Right hindlimb (tissue), 1 donor: ENCODE measurements at places on chromosomes 11 and 22.

DNA sequence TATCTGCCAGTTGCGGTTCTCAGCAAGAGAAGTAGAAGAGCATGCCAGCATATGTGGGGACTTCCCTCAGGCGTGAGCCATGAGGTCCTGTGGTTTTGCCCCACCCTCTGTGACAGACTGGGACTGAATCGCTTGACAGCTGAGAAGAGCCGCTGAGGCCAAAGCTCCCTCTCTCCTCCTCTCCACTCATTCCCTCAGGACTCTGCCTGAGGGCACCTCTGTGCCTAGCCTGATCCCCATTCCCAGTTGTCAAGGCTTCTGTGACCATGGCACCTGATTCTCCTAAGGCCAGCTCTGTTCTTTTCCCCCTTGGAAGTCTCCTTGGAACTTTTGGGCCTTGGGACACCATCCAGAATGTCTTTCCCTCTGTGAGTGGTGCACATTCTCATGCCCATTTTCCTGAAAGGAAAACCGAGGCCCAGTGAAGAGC is 27.0 kb downstream of the ART5 start:
- DNase-seq: no peak

GRCh38 chr22:48057116-48057835 is 1294.8 kb downstream of the TBC1D22A start:
- no peak for DNase-seq

GRCh38 chr22:19176732-19177131 is 1.8 kb downstream of the SLC25A1 start:
- no peak for DNase-seq

DNA sequence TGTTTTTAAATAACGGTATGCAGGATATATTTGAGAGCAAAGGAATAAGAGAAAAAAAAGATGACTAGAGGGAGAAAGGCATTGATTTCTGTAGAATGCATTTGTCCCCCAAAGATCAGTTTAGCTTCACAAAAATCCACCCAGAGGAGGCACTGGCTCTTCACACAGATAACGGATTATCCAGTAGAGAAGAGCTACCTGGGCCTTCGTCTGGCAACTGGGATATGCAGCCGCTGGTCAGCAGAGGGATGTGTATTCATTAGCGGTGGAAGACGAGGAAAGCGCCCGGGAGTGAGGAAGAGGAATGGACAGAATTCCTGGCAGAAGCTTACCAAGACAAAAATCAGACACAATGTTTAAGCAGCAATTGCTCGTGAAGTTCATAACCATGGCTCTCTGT is 5.6 kb upstream of the WT1 start:
- DNase-seq: no peak

DNA sequence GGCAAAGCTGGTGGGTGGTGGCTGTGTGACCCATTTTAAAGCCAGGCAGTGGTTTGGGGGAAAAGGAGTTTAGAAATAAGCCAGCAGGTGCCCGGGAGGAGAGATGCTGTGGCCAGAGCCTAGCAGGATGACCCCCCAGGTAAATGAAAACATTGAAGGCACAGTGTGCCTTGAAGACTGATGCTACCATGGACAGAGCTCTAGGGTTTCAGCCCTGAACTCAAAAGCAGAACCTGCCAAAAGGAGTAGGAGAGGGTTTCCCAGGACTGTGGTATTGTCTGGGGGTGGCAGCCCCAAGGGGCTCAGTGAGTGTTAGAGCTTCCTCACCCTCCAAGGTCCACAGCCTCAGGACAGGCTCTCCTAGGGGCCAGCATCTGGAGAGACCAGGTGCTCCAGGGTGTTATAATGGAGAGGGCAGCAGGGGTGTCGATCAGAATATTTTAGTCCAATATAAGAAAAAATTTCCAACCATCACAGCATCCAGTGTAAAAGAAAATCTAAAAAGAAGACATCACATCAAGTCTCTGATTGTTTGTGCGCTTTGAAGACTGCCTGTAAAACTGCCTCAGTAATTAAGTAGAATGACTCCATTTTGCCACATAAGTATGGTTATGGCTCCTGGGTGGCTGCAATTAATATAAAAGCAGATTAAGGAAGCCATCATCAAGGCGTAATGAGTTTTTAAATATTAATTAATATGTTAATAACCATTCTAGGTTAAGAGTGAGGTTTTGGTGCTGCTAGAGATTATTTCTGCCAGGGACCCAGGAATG is 88.6 kb upstream of the LMO1 start:
- no peak for DNase-seq

DNA sequence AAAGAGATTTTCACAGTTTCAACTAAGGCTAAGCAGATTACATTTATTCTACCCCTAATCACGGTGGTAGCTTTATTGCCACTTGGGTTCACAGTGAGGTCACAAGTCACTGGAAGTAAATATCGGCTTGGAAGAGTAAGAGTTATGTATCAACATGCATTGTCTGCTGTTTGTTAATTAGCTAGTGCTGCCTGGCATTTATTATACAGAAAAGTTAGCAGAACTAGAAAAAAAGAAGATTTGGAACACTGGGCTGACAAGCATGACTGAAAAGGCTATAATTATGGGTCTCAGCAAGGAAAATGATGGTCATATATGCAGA is 13.7 kb upstream of the RAB38 start:
- DNase-seq: no peak

DNA sequence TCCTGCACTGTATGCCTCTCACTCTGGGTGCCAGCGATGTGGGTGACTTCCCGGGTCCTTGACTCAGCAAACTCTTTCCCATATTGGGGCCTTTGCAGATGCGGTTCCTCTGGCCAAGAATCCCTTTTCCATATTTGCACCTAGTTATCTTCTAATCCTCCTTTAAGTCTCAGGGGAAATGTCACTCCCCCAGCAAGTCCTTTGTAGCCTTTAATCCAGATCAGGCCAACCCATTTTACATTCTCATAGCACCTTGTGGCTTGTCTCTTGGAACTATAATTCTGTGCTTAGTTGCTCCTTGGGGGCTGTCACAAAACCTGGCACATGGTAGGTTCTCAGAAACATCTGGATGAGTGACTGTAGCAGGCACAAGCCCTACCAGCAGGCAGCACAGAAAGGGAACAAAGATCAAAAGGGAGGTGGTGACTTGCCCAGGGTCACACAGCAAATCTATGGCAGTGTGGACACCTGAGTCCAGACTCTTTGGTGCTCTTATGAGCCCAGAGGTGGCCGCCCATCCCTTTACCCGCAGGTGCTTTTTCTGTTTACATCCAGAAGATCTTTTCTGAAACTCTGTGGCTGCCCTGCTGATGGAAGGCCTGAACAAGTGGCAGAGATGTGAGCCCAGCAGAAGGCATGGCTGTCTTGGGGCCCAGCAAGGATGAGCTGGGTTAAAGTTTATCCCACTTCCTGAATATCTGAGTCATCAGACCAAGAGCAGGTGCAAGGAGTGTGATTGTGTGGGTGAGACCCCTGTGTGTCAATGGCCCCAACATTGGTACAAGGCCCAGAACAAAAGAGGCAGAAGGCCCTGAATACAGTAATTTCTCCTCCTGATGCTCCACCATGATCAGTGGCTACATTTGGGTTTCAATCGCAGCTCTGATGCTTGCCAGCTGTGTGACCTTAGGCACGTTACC is 78.6 kb upstream of the GRK3 start:
- no peak for DNase-seq

DNA sequence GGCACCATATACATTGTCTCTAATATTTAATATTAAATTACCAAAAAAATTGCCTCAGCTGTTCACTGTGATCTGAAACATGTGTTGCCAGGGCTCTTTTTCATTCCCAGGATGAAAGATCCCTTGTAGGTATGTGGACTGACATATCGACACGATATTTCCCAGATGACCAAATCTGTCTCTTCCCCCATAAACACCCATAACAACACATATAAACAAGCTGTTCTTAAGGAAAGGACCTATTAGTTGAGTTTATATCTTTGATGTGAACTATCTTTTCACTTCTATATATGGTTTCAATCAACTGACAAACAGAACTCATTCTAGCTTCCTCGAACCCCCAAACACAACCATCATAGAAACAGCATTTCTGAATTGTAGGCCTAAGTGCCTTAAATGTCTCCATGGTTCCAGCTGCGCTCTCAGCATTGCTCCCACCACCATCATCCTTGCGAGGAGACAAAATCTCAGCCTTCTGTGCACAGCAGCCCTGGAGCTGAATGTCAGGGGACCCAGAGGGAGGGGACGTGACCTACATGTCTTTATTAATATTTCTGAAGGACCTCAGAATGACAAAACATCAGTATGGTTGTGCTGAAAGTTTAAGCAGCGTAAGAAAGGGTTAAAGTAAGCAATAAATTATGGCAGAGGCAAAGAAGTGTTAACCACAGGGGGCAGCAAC is 67.0 kb downstream of the ETS1 start:
- DNase-seq: no peak
